ENCODE measurements at places on chromosomes 2 and 18.

DNA sequence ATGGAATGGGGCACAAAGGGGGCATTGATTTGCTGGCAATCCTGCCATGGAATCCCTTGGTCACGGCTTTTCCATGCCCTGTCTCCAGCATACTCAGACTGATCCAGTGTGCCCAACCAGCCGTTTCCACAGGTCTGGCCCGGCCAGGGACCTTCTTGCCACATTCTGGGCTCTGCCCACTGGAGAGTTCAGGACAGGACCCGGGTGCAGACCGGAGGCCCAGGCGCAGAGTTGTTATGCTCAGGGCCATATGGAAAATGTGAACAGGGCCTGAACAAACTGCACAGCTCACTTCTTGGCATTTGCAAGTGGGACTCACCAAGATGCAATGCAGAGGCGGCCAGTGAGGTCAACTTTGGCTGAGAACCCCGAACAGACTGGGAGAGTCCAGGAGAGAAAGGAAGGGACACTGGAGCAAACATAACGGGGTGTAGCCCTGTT lies 15.6 kb upstream of the ASAP2 start:
- no peak for DNase-seq

- DNase-seq = no peak
Observed at GRCh38 chr2:108542071-108542470, 7.8 kb downstream of the LIMS1 start.

DNA sequence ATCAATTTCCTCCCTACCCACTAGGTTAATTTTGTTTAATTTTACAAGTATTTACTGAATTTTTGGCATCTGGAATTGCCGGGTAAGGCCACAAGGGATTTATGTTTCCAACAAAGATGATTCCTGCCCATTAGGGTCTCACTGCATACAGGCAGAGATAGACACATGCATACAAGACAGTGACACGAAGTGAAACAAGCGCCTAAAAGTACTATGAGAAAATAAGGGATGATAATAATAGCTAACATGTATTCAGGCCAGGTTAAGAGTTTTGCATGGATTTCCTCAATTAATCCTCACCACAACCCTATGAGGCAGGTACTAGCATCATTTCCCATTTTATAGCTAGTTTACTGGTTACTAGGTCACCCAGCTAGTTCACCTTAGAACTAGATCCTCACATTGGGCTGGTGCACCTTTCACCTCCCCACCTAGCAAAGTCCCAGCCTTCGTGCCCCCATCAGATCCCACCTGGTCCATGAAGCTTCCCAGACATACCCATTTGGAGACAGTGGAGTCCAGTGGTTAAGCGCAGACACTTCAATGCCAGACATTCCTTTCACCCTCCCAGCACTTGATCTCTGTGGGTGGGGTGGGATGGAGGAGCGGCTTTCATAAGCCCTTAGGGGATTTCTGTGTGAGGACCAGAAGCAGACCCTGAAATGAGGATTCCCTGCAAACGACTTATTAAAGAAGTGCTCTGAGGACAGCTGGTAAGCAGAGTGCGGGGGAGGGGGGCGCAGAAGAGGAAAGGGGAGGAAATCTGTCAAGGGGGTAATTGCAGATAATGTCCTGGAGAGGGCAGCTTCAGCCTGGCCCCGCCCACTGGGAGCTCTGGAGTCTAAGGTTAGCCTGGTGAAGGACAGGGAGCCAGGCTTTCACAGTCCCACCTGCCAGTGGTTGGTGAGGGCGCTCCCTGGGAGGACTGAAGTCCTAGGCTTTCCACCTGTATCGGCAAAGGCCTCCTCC lies 5.8 kb upstream of the DGUOK start:
- peak; percentile 48 for DNase-seq

DNA sequence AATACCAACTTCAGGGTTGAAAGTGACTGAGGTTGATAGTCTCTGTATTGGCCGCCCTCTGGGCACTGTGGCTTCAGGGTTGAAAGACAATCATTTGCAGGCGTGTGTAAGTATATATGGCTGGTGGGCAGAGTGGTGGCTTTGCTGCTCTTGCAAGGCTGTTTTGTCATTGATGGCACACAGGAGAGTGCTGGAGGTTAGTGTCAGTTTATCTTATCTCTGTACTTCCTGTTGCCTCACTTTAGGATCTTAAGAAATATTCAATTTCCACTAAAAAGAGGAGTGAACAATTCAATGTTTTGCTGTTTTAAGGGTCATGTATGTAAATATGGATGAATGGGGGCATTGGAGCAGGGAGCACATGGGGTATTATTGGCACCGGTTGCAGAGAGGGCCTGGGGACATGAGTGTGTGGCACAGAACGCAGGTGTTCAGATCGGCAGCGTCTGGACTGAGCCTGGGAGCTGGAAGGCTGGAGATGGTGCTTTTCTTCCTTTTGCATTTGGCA lies 51.5 kb downstream of the NCK2 start:
- peak; percentile 70 for DNase-seq

DNA sequence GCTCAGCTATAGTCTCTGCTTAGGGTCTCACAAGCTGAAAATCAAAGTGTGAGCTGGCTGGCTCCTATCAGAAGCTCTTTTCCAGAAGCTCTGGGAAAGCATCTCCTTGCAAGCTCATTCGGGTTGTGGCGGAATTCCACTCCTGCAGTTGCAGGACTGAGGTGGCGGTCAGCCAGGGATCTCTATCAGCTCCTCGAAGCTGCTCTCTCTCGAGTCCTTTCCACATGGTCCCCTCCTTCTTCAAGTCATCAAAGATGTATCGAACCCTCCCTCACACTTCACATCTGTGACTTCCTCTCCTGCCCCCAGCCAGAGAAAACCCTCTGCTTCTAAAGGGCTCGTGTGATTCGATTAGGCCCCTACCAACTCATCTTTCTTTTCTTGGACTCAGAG lies 141.7 kb downstream of the ZFP36L2 start:
- DNase-seq = no peak

- DNase-seq = no peak
Observed at GRCh38 chr18:12819841-12820240, 64.2 kb downstream of the PTPN2 start.

DNA sequence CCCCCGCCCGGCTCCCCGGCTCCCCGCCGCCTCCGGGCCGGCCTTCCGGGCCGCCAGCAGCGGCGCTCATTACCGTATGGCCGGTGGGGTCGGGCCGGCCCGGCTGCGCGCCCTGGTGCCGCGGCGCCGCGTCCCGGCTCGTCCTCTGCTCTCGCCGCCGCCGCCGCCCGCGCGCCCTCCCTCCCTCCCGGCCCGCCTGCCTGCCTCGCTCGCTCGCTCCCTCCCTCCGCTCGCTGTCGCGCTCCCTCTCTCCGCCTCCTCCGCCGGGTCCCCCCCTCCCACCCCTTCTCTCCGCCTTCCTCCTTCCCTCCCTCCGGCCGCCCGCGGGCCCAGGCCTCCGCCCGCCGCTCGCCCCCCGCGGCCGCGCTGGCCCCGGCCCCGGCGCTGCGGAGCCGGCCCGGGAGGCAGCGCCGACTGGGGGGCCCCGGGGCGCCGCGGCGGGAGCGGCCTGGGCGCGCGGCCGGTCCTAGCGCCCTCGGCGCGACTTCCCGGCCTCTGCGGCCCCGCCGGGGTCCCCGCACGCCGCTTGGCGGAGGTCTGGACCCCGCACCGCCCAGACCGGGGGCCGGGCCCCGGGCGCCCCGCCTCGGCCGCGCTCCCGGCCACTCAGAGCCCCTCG lies at the start of gene DNMT3A:
DNMT3A (minus strand) TSS at position 173 of the 619 bp plus-strand sequence. CDS start 27,941 bp downstream, outside the sequence.
- peak; percentile 59 for DNase-seq

- DNase-seq = no peak
Observed at GRCh38 chr2:28313220-28313784, 79.4 kb upstream of the FOSL2 start.

DNA sequence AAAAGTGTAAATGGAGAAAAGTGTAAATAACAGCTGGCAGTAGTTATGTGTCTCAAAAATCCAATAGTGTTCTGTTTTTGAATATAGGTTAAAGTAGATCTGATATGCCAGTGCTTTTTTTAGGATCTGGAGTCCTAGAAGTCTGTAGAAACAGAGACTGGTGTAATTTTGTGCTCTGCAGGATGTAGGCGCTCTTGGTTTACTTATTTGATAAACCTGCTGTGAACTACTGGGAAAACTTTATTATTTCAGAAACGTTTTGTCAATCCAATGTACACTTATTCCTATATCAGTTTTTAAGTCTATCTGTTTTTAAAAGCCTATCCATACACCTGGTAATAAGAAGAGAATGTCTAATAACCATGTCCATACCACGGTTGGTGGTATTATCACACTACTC lies 530.8 kb upstream of the ZNF804A start:
- peak; percentile 26 for DNase-seq

DNA sequence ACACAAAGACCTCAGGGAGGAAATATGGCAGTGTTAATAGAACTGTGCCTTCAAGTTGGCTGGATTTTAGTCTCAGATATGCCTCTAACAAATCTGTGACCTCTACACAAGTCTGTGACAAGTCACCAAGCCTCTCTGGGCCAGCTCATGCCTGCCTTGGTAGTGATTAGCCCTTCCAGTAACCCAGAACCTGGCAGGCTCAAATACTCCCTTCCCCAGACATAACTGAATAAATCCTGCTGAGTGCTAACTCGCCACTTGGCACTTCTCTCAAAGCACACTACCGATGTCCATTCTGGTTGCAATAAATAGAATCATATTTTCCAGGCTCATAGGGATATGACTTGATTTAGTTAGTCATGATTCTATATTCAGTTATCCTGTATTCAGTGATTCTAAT lies 15.3 kb upstream of the THSD7B start:
- no peak for DNase-seq

- DNase-seq = no peak
Observed at GRCh38 chr2:54524226-54524991, 68.3 kb downstream of the SPTBN1 start.

DNA sequence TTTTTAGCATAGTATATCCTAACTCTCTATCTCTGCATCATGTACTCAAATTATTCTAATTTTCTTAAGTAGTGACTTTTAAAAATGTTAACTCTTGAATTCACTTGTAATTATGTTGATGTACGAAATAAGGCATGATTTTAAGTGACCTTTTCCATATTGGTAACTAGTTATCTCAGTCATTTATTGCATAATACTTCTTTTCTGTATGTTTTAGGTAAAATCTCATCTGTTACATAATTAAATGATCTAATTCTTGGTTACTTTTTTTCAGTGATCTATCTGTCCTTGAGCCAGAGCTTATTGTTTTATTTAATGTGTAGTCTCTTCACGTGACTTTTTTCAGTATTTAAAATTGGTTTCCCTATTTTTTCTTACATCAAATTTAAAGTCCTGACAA lies 4.8 kb upstream of the UBE2E3 start:
- DNase-seq = no peak

GRCh38 chr2:120077896-120078295 lies 65.0 kb downstream of the EPB41L5 start:
- DNase-seq = no peak

DNA sequence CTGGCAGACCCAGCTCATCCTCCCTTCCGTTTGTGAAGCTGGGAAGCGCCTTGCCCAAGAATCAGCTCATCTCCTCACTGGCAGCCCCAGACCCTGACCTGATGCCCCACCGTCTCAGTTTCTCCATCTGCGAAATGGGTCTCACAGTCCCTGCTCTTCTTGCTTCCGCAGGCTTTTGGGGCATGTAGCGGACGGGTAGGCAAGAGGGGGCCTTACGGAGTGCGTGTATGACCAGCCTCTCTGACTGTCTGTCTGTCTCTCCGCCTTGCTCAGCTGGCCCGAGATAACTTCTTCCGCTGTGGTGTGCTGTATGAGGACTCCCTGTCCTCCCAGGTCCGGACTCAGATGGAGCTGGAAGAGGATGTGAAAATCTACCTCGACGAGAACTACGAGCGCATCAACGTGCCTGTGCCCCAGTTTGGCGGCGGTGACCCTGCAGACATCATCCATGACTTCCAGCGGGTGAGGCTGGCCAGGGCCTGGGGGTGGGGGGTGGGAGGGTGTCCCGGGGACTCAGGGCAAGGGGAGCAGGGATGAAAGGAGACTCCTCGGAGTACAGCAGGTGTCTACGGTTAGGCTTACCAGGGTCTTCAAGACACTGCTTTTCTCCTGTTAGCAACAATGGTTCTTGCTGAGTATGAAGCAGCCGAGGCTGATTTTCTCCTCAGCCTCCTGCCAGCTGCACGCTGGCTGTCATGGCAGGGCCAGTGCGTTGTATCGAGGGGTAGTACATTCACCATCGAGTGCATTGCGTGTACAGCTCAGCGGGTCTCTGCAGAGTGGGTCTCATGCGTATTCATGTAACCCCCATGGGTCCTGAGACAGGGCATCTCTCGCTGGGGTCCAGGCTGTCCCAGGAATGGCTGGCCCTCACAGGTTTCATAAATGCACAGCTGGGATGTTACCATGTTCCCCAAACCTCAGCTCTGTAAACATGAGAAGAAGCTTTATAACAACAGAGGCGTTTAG lies 10.9 kb downstream of the ITM2C start:
- DNase-seq = no peak

GRCh38 chr2:197878792-197879191 lies 74.4 kb downstream of the PLCL1 start:
- no peak for DNase-seq

DNA sequence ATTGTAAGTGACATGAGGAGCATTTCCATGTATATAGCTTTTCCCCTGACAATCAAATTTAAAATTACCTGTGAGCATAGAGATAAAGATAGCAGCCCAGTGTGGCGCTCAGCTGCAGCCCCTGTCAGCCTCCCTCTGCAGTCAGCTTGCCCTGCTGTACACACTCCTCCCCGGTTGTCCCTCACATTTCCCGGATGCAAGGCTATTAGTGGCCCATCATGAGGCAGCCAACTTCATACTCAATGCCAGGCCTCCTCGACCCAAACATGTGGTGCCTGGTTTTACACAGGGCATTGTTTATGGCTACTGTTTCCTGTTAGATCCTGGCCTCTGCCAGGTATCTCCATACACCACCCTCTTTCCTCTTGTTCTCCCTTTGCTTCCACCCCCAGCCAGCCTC lies 116.1 kb upstream of the SH3BP4 start:
- no peak for DNase-seq

- DNase-seq = no peak
Observed at GRCh38 chr18:59276047-59276446, 2.8 kb upstream of the RAX start.

GRCh38 chr2:69214898-69215297 lies 172.1 kb downstream of the GFPT1 start:
- peak; percentile 24 for DNase-seq

- DNase-seq = no peak
Observed at GRCh38 chr18:5521000-5521399, 22.8 kb downstream of the EPB41L3 start.

- no peak for DNase-seq
Observed at GRCh38 chr2:146572598-146572997, 1272.2 kb upstream of the ACVR2A start.

GRCh38 chr2:69102041-69102593 lies 89.1 kb downstream of the ANTXR1 start:
- DNase-seq = no peak

DNA sequence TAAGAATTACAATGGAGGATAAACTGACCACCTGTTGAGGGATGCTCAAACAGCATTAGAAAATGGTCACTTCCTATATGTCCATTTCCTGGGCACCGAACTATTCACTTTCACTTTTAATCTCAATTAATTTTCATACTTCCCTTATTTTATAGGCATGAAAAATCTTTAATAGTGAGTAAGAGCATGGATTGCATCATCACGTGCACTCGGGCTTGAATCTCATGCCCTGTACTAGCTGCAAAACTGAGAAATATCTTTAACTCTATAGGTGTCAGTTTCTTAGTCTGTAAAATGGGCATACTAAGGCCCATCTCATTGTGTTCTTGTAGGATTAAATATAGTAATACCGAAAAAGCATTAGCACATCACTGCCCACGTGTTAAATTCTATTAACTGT lies 183.9 kb upstream of the FIGN start:
- no peak for DNase-seq

GRCh38 chr2:134412639-134412999 lies 158.7 kb downstream of the MGAT5 start:
- no peak for DNase-seq

- DNase-seq = no peak
Observed at GRCh38 chr2:216653931-216654365, 20.7 kb downstream of the IGFBP2 start.

GRCh38 chr2:222969491-222969890 lies 82.5 kb upstream of the KCNE4 start:
- no peak for DNase-seq
